IMR-90 (cell line): ENCODE measurements at places on chromosomes 6 and 20. TPM values are rescaled to one million over a fixed set of nuclear protein-coding genes. Genes with fewer than 3 reads are reported as not detected.

GRCh38 chr6:129637340-129638054 lies 72.5 kb downstream of the ARHGAP18 start:
- H3K36me3 ChIP-seq: no peaks in the 10 kb centered on the region
- H3K4me1 ChIP-seq: peaks cover 21% of the 10 kb centered on the region
- 0 out of 2 replicates have a peak overlapping the region, but pooled peaks have one; percentile 18 for H3K27ac ChIP-seq
- no peak for DNase-seq
- H3K27me3 ChIP-seq: no peaks in the 10 kb centered on the region
- no peak overlapping the region for H3K4me3 ChIP-seq

DNA sequence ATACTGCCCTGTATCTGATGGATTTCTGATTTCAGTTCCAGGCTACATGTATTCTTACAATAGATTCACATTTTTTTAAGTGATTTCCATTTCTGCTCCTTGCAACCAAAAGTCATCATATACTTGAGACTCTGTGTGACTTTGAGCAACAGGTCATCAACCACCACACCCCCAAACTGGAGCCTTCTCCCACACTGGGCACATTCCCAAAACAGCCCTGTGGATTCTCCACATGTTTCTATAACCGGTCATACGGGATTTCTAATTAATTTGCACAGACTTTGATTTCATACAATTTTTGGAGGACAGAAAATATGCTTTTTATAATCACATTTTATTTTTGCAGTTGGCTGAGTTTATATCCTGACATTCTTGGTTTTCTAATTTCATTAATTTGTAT lies 317.2 kb upstream of the ID4 start:
- H3K27me3 ChIP-seq: no peaks in the 10 kb centered on the region
- H3K27ac ChIP-seq: no peak overlapping the region
- H3K4me3 ChIP-seq: no peak overlapping the region

DNA sequence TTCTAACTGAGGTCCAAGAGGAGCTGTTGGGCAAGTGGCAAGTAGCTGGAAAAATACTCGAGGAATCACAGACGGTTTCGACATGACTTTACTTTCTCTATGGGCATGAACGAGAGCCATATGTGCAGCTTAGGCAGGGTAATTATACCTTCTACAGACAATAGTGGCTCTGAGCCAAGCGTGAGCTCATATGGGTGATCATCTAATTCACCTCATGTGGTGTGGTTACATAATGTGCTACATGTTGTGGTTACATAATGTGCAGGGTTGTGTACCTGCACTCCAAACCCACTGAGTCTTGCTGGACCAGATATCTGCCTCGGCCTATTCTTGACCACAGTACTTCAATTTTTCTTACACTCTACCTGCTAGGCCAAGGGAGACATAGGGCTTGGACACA lies 771.7 kb upstream of the EYS start:
- H3K27me3 ChIP-seq: no peaks in the 10 kb centered on the region
- no peak overlapping the region for H3K4me3 ChIP-seq
- no peak overlapping the region for H3K27ac ChIP-seq
- H3K36me3 ChIP-seq: no peaks in the 10 kb centered on the region
- no peak for DNase-seq

The RAD21L1 gene
- total RNA-seq: under 0.01 TPM in 1 of 2 replicates, not detected in the other

- H3K27ac ChIP-seq: peak overlapping the region; percentile 16; the same call in 1 of the 2 replicates
- peaks cover 3% of the 10 kb centered on the region for H3K4me1 ChIP-seq
- H3K27me3 ChIP-seq: no peaks in the 10 kb centered on the region
- peak overlapping the region; percentile 8; the same call in 1 of the 2 replicates for H3K4me3 ChIP-seq
- peak; percentile 84 for DNase-seq
These were observed 3.9 kb downstream of the CCN2 start for GRCh38 chr6:131946992-131947955.

DNA sequence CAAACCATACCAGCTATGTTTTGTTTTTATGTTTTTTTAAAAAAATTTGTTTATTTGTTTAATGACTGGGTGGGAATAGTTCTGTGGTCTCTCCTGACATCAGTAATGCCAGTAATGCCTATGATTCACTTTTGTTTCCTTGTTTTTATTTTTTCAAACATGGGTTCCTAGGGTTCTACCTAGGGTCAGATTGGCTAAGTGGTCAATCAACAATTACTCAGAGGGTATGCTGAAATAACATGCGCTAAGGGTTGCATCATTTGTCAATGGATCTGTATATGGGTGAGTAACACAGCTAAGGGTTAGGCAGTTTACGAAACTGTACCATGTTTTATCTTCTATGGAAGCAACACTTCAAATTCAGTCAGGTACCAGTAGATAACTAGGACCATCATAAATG lies 583.8 kb upstream of the GJE1 start:
- H3K4me1 ChIP-seq: no peaks in the 10 kb centered on the region; the same call in 1 of the 2 replicates
- H3K36me3 ChIP-seq: no peaks in the 10 kb centered on the region
- no peak overlapping the region for H3K27ac ChIP-seq
- DNase-seq: no peak
- H3K27me3 ChIP-seq: no peaks in the 10 kb centered on the region
